ENCODE measurements at places on chromosomes 16 and 17.

- peak; percentile 57 for DNase-seq
Observed at GRCh38 chr17:49565948-49566491, 9.7 kb upstream of the NXPH3 start.

- DNase-seq: no peak
Observed at GRCh38 chr17:77867308-77867781, 91.2 kb upstream of the TNRC6C start.

DNA sequence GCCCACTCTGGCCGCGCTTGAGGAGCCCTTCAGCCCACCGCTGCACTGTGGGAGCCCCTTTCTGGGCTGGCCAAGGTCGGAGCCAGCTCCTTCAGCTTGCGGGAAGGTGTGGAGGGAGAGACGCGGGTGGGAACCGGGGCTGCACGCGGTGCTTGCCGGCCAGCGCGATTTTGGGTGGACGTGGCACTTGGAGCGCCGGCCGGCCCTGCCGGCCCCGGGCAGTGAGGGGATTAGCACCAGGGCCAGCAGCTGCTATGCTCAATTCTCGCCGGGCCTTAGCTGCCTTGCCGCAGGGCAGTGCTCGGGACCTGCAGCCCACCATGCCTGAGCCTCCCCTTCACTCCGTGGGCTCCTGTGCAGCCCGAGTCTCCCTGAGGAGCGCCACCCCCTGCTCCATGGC lies 9.9 kb upstream of the ATP1B2 start:
- no peak for DNase-seq

DNA sequence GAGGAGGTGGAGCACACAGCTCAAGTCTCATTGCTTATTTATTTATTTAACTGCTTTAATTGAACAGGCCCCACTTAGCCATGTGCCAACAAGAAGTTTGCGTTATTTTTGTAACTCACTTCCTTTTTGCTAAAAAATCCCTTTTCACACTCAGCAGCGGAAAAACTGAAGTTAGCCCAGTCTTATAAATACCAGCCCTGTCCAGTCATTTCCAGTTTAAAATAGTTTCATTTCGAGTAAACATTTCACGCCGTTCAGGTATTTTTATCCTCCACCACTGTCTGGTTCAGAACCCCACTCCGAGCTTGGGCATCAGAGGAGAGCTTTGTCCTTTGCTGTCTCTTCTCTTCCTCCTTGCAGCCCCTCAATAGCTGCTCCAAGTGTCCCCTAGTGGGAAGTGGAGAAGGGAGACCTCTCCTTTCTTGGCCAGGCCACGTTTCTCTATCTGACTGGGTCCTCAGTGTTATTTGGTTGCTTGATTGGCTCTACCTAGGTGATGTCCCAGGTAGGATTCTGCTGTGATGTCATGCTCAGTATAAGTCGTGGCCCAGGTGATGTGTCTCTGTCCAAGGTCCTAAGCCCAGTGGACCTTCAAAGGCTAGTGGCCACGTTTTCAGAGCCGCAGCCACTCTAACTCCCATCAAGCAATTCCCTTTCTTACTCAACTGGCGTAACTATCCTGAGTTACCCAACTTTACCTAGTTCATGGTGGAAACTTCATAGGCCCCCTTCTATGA lies 53.0 kb upstream of the GAS7 start:
- DNase-seq: no peak

DNA sequence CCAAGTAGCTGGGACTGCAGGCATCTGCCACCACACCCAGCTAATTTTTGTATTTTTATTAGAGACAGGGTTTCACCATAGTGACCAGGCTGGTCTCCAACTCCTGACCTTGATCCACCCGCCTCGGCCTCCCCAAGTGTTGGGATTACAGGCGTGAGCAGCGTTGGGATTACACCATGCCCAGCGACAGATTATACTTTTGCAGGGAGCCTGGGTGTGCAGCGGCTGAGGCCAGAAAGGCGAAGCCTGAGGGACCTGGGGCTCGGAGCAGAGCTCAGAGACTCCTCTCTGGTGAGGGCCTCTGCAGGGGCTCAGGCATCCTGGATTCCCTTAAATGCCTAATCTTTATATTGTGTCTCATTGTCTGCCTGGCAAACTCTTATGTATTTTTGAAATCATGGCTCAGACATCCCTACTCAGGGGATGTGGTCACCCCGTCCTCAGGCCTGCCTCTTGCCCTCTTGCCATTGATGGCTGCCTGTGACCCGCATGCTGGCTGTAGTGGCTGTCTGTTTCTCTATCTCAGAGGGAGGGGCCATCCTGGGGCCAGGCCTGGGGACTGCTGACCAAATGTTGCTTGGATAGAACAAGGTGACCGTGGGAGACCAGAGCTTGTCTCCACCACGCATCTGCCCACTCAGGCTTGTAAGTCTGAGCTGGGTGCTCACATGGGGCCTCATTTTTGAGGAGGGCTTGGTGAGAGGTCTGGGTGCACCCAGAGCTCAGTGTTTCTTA lies 42.6 kb downstream of the B9D1 start:
- DNase-seq: no peak

GRCh38 chr16:5003211-5003610 lies 30.5 kb downstream of the NAGPA start:
- no peak for DNase-seq

- no peak for DNase-seq
Observed at GRCh38 chr16:79093554-79093967, 507.0 kb downstream of the MAF start.

DNA sequence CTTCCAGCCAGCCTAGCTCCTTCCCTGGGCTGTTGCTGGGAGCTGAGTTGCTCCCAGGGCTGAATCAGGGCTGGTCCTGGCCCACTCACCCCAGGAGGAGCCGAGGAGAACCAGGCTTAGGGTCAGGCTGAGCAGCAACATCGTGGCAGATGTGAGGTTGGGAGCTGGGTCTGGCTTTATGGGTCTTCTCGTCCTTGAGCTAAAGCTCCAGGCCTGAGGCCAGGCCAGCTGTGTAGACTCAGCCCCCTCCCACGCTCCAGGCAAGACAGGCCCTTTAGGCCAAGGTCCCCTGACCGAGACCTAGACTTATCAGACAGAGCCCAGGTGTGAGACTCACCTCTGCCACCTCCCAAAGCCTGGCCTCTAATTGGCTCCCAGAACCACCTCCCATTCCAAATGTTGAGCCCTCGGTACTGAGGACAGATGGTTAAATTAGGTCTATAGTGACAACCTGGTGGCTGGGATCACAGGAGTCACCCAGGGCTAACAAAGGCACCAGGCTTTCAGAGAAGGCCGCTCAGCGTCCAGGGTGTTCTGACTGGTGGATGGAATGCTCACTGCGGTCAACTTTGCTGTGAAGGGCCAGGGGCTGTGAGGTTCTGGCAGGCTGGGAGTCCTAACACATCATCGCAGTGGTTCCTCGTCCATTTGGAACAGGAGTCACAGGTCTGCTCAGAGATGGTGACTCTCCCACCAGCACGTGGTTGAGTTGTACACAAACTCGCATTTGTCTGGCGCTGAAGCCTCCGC lies at the start of gene CTRL:
TSS of gene CTRL (minus strand) at position 151 of the 750 bp plus-strand sequence. CDS start at position 141, 10 bp downstream.
- DNase-seq: no peak

DNA sequence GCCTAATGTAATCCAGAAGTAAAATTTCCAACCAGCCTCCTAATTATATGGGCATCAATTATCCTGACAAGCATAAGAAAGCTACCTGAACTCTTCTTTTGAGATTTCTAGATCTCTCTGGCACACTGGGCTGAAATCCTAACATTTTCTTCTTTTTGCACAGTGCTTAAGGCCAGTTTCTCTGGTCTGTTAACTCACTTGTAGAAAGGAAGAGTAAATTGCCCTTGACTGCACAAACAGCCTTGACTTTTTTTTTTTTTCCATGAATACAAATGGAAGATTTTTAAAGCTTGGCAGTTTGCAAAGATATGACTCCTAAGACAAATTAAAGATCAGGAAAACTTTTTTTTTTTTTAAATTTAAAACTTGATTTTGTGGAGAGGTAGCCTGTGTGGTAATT lies 291.2 kb upstream of the MON1B start:
- DNase-seq: no peak

GRCh38 chr17:81693509-81694210 lies 9.5 kb upstream of the MRPL12 start:
- no peak for DNase-seq

DNA sequence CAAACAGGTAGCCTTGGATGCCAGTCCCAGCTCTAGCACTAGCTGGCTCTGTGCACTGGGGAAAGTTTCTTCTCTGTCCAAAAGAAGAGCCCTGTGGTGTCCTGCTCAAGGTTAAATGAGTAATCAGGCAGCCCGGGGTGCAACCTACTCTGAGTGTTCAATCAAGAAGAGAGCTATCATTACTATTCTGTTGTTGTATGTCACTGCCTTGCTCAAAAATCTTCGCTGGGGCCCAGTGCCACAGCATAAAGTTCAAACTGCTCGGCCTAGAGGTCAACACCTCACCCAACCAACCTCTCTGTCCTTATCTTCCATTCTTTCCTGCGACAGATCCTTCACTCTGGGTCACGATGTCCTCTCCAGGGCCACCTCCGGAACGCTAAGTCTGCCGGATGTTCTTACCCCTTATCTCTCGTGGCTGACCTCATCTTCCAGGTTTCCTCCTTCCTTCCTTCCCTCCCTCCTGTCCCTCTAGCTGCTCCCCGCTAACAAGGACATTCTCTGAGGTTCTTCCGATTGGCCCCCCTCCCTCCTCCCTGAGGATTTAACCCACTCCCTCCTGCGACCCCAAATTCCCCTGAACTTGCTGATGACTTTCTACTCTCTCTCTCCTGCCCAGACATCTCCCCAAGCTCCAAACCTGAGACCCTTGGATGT lies 4.4 kb downstream of the FDXR start:
- no peak for DNase-seq

DNA sequence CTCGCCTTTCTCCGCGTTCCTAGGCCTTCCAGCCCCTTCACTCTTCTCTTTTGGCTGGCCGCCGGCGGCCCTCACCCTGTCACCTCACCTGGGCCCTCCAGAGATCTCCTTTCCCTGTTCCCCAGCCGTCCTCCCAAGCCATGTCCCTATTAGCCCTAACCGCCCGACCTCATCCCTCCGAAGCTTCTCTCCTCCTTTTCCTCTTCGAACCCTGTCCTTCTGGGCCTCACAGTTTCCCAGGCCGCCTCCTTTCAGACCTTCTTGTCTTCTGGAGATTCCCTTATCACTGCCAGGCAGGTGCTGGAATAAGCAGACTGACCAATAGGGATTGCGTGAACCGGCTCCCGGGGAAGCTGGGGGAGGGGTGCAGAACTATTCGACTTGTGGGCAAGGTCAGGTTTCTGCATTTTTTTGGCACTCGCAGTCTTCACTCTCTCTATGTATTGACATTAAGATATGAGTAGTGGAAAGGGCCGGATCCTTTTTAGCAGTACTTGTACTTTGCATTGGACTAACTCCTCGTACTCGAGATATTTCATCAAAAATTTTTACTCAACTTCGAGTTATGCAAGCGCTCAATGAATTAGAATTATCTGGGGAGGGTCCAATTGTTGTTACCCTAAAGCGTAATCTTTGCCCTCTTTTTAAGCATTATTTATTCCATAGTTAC lies 690 bp downstream of the RHOT1 start:
- peak; percentile 85 for DNase-seq

GRCh38 chr17:5422505-5422904 lies 2.5 kb downstream of the RPAIN start:
- no peak for DNase-seq

DNA sequence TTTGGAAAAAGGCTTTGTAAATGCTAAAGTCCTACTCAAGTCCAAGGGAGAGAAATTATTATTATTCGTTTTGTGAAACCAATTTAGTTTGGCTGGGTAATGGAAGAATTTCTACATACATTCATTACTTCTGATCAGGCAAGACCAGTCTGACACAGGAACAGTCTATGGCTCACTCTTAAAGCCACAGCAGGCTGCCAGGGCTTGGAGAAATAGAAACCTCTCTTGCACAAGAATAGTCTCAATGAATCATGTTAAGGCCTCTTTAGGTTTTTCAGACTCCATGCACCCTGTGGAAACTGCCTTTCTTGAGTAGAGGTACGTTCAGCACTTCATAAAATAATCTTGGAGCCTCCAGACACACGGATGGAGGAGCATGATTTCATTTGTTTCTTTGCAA lies 167.7 kb downstream of the IRX3 start:
- no peak for DNase-seq

GRCh38 chr17:78789663-78790181 lies 7.6 kb upstream of the CYTH1 start:
- DNase-seq: no peak

DNA sequence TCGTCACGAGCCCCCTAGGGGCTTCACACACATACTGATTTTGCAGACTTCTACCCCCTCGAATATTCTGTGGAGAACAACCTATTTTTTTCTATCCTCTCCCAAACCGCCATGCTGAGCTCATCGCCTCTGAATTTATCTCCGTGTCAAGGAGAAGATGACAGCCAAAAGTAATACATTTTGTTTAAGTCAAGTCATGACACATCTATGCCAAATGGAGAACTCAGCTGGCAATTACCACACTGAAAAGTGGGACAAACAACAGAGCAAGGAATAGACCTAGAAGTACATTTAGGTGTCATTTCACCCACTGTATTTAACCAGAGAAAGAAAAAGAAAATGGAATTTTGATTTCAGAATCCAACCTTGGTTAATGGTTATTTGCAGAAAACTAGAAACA lies 260.2 kb downstream of the SLC39A11 start:
- no peak for DNase-seq

GRCh38 chr17:41098481-41098880 lies 539 bp upstream of the KRTAP4-8 start:
- no peak for DNase-seq

- DNase-seq: no peak
Observed at GRCh38 chr16:3908951-3909437, 28.5 kb upstream of the CREBBP start.

DNA sequence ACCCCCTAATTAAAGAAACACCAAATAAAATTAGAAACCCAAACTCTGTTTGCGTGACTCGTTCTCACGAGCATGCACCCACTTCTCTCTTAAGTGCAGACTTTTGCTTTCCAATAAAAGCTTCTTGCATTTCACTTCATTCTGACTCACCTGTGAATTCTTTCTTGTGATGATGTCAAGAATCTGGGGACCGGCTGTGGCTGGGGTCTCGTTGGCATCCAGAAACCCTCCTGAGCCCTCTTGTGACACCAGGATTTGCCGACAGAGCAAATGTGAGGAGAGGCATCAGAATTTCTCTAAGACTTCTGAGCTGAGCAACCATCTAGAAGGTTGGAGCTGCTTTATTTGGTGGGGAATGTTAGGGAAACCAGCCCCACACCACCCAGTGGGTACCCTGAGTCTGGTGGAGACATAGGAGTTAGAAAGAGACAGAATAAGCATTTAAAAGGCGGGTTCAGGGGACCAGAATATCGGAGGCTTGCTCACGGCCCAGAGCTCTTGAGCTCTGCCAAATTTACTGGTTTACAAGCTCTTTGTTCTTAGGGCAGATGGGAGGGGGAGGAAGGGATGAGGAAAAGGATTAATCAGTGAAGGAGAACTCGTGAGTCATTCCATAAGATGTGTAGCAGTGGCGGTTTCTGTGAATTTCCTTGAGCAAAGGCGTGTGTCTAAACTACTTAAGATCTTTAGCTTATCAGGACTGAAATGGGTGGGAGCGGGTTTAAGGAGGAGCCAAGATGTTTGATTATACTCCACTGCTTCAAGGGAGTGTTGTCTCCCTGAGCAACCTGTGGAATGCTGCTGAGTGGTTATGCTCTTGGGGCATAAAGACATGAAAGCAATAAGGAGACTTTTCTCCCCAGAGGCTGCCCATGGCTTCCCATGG lies 24.2 kb upstream of the TMC5 start:
- peak; percentile 63 for DNase-seq

GRCh38 chr16:25690552-25691143 lies 1.1 kb upstream of the HS3ST4 start:
- no peak for DNase-seq
